ENCODE measurements at places on chromosomes 1 and 21.

GRCh38 chr1:218315638-218316037 lies 29.5 kb upstream of the TGFB2 start:
- no peak for DNase-seq

DNA sequence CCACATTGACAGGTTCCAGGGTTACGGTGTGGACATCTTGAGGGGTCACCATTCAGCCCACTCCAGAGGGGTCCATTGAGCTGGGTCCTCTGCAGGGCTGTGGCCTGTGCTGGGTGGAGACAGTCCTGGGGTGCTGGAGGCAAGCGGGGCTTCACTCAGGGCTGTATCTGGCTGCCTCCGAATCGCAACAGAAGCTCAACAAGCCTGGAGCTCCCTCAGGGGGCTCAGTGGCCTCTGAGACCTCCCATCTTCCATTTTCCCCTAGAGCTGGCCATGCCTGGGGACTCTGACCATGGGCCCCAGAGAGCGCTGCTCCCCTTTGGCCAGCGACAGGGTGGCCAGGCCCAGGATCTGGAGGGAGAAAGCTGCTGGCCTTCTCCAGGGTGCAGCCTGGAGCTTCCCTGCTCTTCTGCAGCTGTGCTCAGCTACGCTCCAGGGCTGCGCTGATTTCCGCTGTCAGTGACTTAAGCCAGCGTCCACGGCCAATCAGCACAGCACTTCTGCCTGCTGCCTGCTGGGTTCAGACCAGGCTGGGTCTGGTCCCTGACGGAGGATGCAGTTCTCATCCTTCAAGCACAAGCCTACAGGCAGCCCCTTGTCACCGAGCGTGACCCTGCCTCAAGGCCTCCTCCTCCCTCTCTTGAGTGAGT lies 45.0 kb upstream of the ADARB1 start:
- no peak for DNase-seq

- no peak for DNase-seq
Observed at GRCh38 chr1:33152685-33153432, 29.0 kb downstream of the TRIM62 start.

GRCh38 chr1:57088653-57089052 lies 122.8 kb upstream of the C8B start:
- DNase-seq, result no peak

GRCh38 chr1:204545202-204545601 lies 29.0 kb downstream of the MDM4 start:
- no peak for DNase-seq
